Activated CD8-positive, alpha-beta memory T cell treated with anti-CD3 and anti-CD28 coated beads, Interleukin-2, amount 10 ng/mL, durations not matched to agents 7 days and 5 days (primary cell): ENCODE measurements at places on chromosomes 4 and X. TPM values are rescaled to one million over a fixed set of nuclear protein-coding genes. Genes with fewer than 3 reads are reported as not detected.

DNA sequence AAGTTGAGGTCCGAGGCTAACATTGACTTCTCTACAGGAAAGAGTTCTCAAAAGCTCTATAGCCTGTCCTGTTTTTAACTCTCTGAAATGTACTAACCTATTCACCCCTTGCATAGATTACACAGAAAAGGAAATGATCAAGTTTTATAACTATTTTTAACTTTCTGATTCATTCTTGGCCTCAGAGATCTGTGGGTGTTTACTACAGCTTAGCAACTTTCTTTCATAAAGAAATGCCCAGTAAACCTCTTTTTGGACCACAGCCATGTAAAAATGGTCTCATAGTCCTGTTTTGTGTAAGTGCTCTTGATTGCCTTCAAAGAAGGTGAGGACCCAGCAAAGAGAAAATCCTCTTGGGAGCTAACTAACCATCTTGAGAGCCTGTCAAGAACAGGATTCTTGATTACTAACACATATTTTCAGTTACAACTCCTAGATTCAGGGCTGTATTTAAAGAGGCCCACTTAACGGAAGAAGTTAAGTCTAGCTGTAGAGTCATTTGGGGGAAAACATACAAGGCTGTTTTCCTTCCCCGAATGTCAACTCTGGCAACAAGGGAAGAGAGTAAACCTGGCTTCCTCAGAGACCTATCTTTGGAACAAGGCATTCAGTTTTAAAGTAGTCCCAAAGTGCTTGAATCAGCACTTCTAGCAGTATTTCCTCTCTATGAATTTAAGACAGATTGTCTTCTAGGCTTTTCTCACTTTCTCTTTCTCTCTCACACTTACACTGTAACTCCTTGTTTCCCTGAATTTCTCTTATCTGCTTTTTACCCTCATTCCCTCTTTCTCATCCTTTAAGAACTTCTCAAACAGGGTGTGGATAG is 78.2 kb downstream of the IL21 start:
- peak overlapping the region; percentile 74 for H3K27ac ChIP-seq
- H3K4me1 ChIP-seq = peaks cover 43% of the 10 kb centered on the region
- no peak overlapping the region for H3K4me3 ChIP-seq
- H3K27me3 ChIP-seq = no peaks in the 10 kb centered on the region

GRCh38 chr4:130814896-130815295 is 1718.9 kb downstream of the C4orf33 start:
- H3K36me3 ChIP-seq = no peaks in the 10 kb centered on the region
- DNase-seq = no peak
- no peak overlapping the region for H3K27ac ChIP-seq
- no peaks in the 10 kb centered on the region for H3K27me3 ChIP-seq
- H3K4me1 ChIP-seq = no peaks in the 10 kb centered on the region
- no peak overlapping the region for H3K4me3 ChIP-seq

DNA sequence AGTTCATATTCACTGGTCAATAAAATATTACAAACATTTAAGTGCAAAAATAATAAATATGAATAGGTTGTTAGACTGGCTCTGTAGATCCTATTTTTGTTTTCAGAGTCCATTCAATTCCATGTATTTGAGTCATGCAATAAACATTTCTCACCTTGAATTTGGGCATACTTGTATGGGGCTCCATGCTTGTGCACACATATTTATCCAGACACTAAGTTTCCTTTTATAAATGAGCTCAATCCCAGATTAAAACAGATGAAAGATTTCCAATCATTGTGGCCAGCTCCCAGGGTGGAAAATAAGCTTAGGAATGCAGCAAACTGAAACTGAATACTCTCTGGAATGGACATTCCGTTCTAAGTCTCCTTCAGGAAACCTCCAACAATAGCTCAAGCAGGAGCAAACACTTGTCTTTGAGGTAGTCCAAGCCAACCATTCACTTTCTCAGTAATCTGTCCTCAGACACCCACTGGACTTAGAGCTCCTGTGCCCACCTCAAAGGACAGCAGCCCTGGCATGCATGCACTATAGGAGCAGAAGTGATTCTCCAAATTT is 16.4 kb downstream of the DMD start:
- no peaks in the 10 kb centered on the region for H3K27me3 ChIP-seq
- no peak overlapping the region for H3K4me3 ChIP-seq

- no peaks in the 10 kb centered on the region for H3K36me3 ChIP-seq
- no peaks in the 10 kb centered on the region for H3K27me3 ChIP-seq
- no peak for DNase-seq
- H3K4me1 ChIP-seq = no peaks in the 10 kb centered on the region
- no peak overlapping the region for H3K4me3 ChIP-seq
- no peak overlapping the region for H3K27ac ChIP-seq
Observed at GRCh38 chr4:63440236-63440635, 969.0 kb downstream of the TECRL start.

GRCh38 chr4:139202991-139203390 is 26.0 kb upstream of the ELF2 start:
- H3K4me3 ChIP-seq = no peak overlapping the region
- no peak overlapping the region for H3K27ac ChIP-seq
- H3K27me3 ChIP-seq = peaks cover 39% of the 10 kb centered on the region
- H3K4me1 ChIP-seq = peaks cover 2% of the 10 kb centered on the region
- no peaks in the 10 kb centered on the region for H3K36me3 ChIP-seq

DNA sequence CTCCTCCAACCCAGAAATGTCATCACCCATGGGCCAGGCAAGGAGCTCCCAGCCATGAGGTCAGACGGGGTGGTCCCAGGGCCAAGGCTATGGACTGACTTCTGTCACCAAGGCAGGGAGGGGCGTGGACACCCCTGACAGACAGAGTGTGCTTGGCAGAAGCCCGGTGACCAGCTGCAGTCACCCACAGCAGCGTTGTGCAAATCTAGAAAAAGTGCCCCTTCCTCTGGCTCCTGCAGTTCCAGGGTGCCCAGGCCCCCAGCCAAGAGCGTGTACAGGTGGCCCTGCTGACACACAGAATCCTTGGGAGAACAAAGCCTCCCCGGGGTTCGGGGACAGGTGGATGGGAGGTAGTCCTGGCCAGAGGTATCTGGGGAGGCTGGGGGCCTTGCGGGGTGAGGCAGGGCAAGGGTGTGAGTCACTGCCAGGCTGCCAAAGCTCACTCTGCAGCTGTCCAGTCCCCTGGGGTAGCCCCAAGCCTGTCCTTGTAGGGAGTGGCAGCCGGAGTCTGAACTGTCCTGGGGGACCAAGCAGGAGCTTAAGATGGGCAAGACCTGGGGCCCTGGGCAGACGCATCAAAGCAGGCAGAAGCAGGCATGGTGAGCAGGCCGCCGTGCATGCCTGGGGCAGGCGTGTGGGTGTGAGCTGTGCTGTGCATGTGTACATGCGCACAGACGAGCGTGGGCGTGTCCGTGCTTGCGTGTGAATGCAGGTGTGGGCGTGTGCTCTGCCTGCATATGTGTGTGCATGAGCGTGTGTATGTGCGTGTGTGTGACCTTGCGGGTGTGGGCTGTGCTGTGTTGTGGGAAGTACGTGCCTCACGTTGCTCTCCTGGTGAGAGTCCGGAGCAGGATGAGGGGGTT is 3.3 kb downstream of the MYL5 start:
- no peaks in the 10 kb centered on the region for H3K27me3 ChIP-seq
- H3K36me3 ChIP-seq = peaks cover 7% of the 10 kb centered on the region
- no peak overlapping the region for H3K4me3 ChIP-seq
- H3K27ac ChIP-seq = no peak overlapping the region

DNA sequence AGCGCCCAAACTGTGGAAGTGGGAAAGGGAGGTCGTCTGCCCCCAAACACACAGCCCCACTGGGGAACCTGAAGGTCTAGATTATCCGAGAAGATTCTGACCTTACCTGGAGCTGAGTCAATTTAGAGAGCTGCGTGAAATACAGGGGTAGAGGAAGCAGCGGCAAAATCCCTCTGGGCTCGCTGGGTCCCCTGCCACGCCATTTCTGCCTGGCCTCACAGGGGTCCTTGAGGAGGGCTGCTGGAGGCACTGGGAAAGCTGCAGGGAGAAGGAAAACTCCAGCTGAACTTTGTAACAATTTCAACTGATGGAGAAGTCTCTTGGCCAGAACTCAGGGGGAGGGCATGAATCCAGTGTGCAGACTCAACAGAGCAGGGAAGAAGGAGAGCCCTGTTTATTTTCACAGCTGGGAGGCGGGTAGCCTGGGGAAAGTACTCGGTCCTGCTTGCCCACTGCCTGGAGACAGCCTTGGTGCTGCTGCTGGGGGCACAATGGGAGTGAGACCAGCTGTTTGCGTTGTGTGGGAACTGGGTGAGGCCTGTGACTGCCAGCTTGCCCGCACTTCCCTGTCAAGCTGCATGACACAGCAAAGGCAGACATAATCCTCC is 93.2 kb upstream of the MAPK10 start:
- no peaks in the 10 kb centered on the region for H3K4me1 ChIP-seq
- no peak overlapping the region for H3K4me3 ChIP-seq
- no peaks in the 10 kb centered on the region for H3K36me3 ChIP-seq

EXOC1L gene
- total RNA-seq = not detected

OPHN1 gene
- 0.09 TPM for total RNA-seq
